ENCODE measurements at places on chromosomes 2 and 18.

DNA sequence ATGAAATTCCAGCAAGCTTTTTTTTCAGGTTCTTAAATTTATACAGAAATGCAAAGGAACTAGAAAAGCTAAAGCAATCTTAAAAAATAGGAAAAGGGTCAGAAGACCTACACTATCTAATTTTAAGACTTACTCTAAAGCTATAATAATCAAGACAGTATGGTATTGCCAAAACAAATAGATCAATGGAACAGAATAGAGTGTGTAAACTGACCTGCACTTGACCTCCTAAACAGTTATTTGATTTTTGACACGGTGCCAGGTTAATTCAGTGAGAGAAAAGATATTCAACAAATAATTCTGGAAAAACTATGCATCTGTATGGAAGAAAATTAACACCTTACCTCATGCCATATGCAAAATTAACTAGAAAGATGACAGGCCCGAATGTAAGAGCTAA, 73.6 kb downstream of the OLA1 start:
- DNase-seq = no peak

GRCh38 chr18:76518123-76518859, 23.2 kb upstream of the ZNF516 start:
- DNase-seq = no peak

GRCh38 chr2:55165626-55166025, 66.5 kb downstream of the CLHC1 start:
- DNase-seq = peak; percentile 23

DNA sequence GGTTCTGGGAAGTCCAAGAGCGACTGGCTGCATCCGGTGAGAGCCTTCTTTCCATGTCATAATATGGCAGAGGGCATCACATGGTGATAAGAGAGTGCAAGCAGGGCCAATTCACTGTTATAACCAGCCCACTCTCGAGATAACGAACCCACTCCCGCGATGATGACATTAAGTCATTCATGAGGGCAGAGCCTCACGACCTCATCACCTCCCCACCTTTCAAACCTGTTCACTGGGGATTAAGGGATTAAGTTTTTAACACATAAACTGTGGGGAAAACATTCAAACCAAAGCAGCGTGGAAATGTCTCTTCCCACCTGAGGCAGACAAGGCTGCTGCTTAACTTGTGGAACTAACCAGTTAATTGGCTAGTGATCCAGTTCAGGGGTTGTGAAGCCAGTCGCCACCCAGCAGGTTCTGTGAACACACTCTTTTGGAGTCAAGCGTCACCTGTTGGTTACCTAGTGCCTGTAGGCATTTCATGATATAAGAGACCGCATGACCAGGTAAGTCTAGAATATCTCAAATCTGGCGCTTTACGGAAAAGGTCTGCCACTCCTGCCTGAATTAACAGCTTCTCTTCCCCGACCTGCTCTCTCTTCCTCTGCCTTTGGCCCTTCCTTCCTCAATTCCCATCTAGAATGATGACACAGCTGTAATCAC, 54.3 kb downstream of the EDAR start:
- no peak for DNase-seq

GRCh38 chr18:75531212-75531850, 103.8 kb upstream of the SMIM21 start:
- DNase-seq = no peak
